ENCODE measurements at places on chromosomes 7 and 10. TPM values are rescaled to one million over a fixed set of nuclear protein-coding genes. Genes with fewer than 3 reads are reported as not detected.

GRCh38 chr7:50210706-50211115, 93.8 kb upstream of the IKZF1 start:
- no peak for DNase-seq

GRCh38 chr7:18700147-18700546, 204.6 kb downstream of the HDAC9 start:
- no peak for DNase-seq

GRCh38 chr7:1484569-1484968, 19.6 kb downstream of the INTS1 start:
- DNase-seq: no peak

DNA sequence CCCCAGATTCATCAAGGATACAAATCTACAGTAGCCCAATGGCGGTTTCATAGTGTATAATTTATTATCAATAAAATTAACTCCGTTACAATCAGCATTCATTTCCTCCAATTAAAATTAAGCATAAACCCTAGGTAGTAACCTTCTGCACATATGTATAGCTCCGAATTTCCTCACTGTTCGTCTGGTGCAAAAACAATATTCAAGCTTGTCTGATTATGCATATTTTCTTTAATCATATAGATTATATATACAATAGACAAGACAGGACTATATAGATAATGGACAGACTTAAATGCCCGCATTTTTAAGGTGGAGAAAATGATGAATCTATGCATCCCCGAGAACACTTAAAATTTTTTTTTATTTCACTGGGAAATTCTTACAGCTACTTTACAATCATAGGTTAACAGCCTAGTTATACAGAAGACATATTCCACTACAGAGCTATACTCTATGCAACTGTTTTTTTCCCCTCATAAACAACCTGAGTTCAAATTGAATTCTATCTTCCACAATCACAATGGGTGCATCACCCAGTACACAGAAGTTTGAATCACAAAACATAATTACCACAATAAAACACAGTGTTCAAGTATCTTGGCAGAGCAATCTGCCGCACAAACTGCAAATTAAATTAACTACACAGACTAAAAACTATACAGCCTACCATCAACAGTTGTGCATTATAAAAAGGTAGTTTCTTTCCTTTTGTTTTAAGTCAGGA, 2.6 kb downstream of the HOXA9 start:
- peak; percentile 21 for DNase-seq

- peak; percentile 14 for DNase-seq
These were observed 1.7 kb upstream of the CXCL12 start for GRCh38 chr10:44386546-44387052.

- DNase-seq: peak; percentile 75
These were observed 14.6 kb downstream of the EPC1 start for GRCh38 chr10:32332299-32332750.

DNA sequence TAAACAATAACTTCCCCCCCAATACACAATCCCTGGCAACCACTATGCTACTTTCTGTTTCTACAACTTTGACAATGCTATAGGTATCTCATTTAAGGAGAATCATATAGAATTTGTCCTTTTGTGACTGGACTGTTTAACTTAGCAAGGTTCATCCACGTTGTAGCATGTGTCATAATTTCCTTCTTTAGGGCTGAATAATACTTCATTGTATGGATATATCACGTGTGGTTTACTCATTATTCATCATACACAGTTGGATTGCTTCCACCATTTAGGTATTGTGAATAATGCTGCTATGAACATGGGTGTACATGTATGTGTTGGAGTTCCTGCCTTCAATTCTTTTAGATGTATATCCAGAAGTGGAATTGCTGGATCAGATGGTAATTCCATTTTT, 111.0 kb downstream of the LMBR1 start:
- DNase-seq: no peak

DNA sequence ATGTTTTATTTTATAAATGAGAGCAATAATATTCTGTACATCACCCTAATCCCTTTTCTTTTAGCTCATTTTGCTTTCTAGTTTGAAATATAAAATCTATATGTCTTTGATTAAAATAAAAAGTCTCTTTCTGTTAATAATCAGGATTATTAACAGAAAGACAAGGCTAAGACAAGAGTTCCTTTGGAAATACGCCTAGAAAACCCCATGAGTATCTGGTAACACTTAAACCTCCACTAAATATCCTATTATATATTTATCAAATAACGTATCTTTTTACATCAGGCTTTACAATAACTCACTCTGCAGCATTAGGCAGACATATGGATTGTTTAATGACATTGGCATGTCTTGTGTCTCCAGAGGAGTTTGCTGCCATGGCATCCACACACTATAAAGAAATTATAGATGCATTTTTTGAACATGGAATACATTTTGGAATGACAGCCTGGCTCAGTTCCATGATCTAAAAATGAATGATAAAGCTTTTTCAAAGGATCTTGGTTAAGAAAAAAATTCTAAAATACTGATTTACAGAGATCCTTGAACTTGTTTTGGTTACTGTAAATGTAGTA, 98.7 kb downstream of the TMEM26 start:
- no peak for DNase-seq

DNA sequence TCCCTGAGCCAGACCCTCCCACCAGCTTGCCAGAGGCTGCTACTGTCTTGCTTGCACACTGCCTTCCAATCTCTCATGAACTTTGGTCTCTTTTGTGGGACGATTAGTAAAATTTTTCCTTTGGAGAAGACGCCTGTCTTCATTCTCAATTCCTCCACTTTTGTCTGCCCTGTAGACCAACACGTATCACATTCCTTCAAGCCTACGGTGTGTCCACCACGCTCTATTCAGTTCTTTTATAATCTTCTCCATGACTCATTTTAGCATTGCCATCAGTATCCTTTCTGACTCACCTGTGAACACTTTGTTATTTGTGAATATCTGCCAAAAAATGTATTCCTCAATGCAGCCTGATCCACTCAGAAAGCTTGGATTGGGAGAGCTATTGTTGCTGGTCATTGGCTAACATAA, 1.4 kb downstream of the GIMAP5 start:
- peak; percentile 90 for DNase-seq

DNA sequence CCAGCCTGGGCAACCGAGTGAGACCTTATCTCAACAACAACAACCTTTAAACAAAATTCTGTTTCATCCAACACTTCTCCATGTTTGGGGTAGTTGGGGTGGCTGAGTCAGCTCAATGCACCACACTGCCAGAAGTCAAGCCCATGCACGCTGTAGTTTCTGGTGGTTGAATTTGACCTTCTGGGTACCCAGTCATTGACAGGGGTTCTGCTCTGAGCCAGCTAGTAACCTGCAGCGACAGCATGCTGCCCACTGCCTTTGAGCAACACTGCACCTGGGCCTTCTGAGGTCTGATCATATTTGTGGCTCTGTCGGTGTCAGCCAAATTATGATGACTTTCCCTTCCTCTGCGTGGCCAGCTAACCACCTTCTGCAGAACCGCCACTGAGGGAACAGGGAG, 84.6 kb upstream of the ZNF438 start:
- peak; percentile 94 for DNase-seq

GRCh38 chr7:103810112-103810744, 179.2 kb downstream of the RELN start:
- no peak for DNase-seq

DNA sequence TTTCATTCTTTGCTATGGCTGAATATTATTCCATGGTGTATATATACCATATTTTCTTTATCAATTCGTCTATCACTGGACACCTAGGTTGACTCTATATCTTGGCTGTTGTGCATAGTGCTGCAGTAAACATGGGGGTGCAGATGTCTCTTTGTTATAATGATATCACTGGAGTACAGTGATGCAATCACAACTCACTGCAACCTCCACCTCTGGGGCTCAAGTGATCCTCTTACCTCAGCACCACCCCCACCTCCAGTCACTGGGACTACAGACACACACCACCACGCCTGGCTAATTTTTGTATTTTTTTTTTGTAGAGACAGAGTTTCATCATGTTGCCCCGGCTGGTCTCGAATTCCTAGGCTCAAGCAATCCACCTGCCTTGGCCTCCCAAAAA, 15.6 kb downstream of the KLHL7 start:
- no peak for DNase-seq

DNA sequence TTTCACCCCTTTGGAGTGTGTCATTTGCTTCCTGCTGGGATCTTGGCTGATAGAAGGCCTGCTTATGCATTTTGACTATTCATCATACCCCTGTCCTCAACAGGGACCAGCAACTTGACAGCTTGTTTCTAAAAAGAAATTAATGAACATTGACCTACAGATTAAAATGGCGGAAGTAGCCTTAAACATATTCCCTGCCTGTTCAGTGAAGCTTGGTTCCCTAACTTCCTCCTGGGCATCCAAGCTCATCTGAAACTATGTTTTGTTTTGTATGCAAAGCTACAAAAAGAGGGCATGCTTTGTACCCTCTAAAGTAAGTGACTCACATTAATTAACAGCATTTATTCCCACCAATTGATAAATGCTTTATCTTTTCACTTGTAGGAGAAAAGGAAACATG, 26.8 kb upstream of the CDK14 start:
- DNase-seq: no peak

DNA sequence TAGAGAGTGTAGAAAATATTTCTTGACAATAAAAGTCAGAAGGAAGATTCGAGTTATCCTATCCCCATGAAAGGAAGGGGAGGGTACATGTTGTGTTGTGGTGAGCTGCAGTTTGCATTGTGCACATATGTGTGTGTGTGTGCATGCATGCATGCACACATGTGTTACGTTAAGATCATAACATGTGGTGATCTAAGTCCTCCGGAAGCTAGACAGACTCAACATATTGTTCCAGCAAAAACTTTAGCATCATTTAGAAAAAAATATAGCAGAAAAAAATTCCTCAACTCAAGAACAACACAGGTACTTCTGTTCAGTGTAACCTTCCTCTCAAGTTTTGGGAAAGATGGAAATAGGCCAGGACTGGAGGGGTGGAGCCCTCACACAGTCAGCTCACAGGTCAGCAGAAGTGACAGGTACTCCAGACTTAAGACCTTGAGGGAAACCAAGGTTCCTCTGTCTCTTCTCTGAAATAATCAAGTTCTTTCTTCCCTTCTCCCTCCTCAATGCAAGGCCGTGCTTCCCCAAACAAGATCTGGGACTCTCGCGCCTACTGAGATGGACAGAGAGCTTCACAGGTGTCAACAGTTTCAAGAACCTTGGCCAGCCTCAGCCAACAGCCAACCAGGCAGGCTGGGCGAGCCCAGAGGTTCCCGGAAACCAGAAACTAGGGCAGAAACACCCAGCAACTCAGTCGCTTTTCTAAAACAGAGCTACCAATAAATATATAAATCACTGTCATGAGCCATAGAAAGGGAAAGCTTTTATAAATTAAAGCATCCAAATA, 205.2 kb downstream of the FAM107B start:
- DNase-seq: no peak

GRCh38 chr7:23462846-23463245, 7.4 kb downstream of the IGF2BP3 start:
- DNase-seq: no peak

GRCh38 chr7:91710881-91711280, 169.6 kb downstream of the MTERF1 start:
- DNase-seq: no peak

DNA sequence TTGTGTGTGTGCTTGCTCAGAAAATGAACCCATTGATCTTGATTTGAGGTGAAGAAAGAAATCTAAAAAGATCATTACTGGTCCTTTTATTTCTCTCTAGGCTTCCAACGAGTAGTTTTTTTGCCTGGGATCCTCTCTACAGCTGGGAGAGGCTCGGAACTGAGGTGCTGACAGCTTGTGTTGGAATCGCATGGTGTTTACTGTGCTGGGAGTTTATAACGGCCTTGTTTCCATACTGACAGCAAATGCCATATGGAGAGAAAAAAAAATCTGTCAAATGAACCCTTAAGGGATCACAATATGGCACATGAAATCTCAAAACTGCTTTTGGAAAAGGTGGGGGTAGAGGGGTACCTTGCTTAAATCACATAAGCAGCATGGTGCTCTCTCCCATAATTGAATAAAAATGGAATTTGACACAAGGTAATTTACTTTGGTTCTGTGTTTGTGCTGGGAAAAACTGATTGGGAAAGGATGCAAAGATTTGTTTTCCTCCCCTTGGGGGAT, 165.0 kb downstream of the RGS10 start:
- no peak for DNase-seq

DNA sequence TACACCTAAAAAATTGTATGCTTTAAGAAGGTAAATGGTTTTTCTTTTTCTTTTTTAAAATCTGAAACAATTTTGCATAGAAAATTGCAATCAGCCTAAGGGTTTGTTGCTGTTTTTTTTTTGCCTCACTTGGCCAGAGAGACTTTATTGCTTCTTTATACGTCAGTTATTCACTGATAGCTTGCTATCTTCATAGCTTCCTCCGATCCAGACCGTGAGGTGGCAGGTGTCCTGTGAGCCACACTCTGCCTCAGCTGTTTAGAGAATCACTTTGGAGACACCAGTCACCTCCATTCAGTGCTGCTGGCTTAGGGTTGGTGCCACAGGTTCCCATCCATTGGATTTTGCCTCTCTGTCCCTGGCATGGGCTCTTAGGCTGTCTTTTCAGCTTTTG, 68.0 kb downstream of the HHEX start:
- DNase-seq: no peak

GRCh38 chr7:98779800-98780587, 89.8 kb downstream of the TMEM130 start:
- no peak for DNase-seq

DNA sequence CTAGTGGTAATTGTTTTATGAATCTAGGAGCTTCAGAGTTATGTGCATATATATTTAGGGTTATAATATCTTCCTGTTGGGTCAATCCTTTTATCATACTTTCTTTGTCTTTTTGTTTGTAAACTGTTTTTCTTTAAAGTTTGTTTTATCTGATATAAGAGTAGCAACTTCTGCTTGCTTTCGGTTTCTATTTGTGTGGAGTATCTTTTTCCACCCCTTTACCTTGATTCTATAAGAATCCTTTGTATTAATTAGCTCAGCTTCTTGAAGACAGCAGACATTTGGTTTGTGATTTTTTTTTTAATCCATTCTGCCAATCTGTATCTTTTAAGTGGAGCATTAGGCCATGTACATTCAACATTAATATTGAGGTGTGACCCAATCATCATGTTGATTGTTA, 9.3 kb downstream of the CASP7 start:
- no peak for DNase-seq

DNA sequence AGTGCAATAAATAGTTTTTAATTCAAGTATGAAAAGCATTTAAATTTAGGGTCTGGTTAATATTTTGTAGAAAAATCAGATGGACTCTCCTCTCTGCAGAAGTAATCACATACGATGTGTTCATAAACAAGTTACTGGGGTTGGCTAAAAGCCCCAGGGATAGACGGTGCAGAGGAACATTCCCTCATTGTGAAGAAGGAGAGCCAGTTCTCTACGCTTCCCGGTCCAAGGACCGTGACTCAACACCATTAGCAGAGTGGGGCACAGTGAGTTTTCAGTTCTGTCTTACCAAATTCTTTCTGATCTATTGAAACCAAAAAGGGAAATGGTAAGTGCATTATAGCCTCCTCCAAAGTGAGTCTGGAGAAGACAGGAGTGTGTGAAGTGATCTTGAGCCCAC, 327.8 kb downstream of the WDR37 start:
- no peak for DNase-seq

Gene ACSM6
- not detected for total RNA-seq

Gene MYPN
- 1.8 TPM for total RNA-seq

Gene FKBP6
- total RNA-seq: not detected

Gene CUL2
- total RNA-seq: 42.9 TPM

Gene TRIM24
- 11.2 TPM for total RNA-seq

Gene TBXAS1
- not detected for total RNA-seq

Gene CYP2E1
- 0.17 TPM for total RNA-seq

Gene SDK1
- total RNA-seq: 2.0 TPM

Gene SCRN1
- total RNA-seq: 49.7 TPM

Gene AGMO
- total RNA-seq: not detected

Gene BMS1
- total RNA-seq: 14.3 TPM

Gene TSPAN13
- total RNA-seq: 7.5 TPM

Gene HOXA6
- 1.7 TPM for total RNA-seq

Gene CDHR3
- total RNA-seq: 1.7 TPM

Data from mammary epithelial cell (primary cell).